Heart left ventricle (tissue), 16 donors: ENCODE measurements at places on chromosomes 13 and 19.

DNA sequence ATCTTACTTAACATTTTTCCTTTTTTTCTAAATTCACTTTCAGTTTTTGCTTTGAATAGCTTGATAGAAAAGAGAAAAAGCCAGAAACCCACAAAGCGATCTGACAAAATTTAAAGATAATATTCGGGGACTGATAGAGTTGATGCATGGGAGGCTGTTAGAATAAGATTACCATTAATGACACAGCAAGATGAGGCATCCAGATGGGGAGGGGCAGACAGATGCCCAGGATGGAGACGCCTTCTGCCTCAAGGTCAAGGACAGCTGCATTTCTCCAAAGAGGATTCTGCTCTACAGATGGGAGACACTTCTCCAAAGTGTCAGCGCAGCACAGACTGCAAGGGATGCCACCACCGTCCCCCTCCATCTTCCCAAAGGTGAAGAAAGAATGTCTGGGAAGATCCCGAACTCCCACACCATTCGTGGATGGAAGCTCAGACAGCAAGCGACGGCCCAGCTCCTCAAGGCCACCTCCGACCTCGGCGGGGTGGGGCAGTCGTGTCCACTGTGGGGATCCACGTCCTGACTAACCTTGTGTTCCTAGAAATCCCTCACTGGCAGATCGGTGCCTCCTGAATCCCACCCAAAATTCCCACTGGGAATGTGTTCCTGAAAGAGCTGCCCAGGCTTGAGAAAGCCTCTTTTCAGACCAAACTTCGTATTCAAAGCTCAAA is 32.9 kb downstream of the NAXD start:
- no peak for DNase-seq

DNA sequence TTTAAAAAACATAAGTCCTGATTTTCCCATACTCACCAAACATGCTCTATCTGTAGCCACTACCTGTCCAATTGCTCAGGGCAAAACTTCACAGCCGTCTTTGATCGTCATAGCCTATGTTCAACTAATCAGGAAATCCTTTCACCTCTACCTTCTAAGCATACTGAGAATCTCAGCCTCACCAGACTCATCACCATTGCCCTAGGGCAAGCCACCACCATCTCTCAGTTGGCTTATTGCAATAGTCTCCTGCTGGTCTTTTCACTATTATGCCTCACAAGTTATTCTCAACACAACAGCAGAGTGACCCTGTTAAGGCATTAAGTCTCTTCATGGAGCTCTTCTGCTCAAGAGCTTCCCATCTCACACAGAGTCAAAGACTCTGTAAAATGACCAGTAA is 260.4 kb upstream of the MAB21L1 start:
- DNase-seq = no peak

- no peak for DNase-seq
Observed at GRCh38 chr13:25468325-25469168, 96.8 kb downstream of the ATP8A2 start.

- DNase-seq = no peak
Observed at GRCh38 chr19:10964903-10965302, 4.1 kb downstream of the SMARCA4 start.

GRCh38 chr19:17206736-17207581 is 8.2 kb upstream of the USE1 start:
- DNase-seq = no peak
